ENCODE measurements at places on chromosomes 7 and 10.

GRCh38 chr10:34305189-34305588 is 509.9 kb downstream of the PARD3 start:
- DNase-seq, result no peak

GRCh38 chr7:128257458-128257857 is 16.4 kb downstream of the LEP start:
- DNase-seq, result no peak

- DNase-seq, result no peak
Observed at GRCh38 chr10:23035569-23035968, 59.8 kb upstream of the MSRB2 start.

- no peak for DNase-seq
Observed at GRCh38 chr10:24113901-24114300, 95.0 kb upstream of the KIAA1217 start.

DNA sequence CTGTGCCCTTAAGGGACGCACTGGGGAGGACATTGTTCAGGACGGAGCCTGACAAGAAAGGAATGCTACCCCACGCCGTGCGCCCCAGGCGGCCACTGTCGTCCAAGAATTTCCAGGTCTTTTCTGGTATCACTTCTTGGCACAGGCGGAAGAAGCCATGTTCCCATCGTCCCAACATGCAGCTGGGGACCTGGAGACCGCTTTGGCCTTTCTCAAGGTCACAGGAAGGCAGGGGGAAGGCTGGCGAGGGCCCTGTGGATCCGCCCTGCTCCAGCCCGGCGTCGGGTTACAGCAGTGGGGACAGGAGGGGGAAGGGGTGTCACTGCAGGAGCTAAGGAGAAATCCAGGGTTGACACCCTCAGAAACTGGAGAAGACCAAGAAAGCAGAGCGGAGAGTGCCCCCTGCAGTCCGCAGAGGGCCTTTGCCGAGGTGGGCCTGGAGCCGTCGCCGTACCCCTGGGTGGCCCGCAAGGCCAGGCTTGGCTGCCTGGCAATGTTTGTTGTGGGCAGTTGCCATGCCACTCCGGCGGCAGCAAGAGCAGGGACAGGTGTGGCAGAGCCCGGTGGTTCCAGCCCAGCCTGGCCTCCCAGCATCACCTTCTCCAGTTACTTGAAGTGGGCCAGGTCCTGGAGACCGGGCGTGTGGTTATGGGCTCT is 104.1 kb downstream of the LHPP start:
- peak; percentile 25 for DNase-seq

GRCh38 chr10:97531401-97531986 is 32.8 kb downstream of the UBTD1 start:
- DNase-seq, result no peak

- no peak for DNase-seq
Observed at GRCh38 chr7:76296743-76297740, 5.4 kb upstream of the HSPB1 start.

DNA sequence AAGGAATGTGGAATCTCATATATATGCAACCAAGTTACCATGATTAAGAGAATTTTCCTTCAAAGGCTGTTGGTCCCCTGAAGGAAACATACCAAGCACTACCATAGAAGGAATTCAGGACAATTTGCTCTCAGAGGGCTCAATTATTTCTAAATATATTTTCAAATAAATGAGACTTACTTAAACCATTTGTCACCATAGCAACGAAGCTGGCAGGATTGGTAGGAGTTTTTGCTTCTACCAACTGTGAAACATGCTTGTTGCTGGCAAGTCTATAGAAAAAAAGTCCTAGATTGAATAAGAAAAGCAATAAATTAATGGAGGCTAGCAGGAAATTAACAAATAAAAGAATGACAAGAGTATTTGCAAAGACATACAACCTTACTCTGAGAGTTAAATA is 156.9 kb upstream of the NPSR1 start:
- DNase-seq, result no peak

DNA sequence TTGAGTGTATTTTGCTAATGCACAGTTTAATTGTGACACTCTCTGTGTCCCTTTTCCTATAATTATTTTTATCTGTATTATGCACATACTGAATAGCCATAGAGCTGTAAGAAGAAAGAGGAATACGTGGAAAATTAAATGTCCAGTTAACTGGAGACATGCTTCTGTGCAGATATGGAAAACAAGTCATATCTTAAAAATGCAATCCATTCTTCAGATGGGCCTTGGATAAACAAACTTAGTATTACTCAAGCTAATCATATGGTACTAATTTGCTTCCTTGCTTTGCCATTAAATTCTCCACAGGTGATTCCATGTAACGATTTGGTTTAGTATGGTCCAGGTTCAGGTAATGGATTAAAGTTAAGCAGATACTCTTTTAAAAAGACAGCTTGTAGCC is 201.2 kb upstream of the CELF2 start:
- no peak for DNase-seq

GRCh38 chr10:59907918-59908807 is 1.8 kb upstream of the CCDC6 start:
- no peak for DNase-seq

DNA sequence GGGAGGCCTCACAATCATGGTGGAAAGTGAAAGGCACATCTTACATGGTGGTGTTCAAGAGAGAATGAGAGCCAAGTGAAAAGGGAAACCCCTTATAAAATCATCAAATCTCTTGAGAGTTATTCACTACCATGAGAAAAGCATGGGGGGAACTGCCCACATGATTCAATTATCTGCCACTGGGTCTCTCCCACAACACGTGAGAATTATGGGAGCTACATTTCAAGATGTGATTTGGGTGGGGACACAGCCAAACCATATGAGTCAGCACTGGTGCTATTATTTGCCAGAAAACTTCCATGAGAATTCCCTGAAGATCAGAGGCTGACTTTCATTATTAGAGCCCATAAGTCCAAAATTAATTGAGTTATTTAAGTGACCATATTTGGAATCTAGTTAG is 1001.2 kb upstream of the POT1 start:
- DNase-seq, result no peak

DNA sequence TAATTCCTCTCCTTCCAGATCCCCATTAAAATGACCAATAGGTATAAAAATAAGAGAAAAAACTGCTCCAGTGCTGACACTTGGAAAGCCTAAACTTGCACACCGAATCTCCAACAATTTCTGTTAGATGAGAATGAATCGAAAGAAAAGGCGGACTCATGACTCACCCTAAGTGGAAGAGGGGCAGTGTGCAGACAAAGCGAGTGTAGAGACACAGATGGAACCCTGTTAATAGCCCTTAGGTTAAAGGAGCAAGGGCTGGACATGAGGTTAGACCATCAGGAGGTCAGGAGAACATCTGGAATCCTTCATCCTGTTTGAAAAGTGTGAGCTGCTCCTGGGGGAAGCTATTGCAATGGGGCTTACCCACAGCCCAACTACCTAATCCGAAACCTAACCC is 103.4 kb upstream of the GLI3 start:
- no peak for DNase-seq

DNA sequence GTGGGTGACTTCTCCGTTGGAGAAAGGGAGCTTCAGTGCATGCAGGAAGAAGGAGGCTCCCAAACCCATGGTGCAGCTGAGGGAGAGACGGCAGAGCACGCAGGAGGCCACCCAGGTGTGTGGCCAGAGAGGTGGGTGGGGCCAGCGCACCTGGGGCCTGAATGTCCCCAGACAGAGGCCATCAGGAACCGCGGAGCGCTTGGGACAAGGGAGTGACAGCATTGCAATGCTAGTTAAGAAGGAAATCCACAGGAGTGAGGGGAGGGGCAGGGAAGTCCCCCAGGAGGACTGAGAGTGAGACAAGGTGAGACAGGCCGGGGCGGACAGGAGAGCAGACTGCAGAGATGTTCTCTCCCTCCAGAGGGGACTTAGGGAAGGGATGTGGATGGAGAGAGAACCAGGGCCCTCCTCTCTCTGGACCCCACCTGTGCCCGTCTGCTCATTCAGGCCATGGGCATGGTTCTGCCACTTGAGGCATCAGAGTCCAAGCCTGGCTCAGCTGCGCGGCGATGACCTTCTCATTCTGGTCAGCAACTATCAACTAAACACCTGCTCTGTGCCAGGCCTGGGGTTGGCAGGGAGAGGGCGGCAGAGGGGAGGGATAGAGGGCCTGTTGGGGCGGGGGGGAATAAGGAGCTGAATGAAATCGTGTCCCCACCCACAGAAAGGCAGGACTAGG is 69.4 kb upstream of the COL13A1 start:
- DNase-seq, result no peak

DNA sequence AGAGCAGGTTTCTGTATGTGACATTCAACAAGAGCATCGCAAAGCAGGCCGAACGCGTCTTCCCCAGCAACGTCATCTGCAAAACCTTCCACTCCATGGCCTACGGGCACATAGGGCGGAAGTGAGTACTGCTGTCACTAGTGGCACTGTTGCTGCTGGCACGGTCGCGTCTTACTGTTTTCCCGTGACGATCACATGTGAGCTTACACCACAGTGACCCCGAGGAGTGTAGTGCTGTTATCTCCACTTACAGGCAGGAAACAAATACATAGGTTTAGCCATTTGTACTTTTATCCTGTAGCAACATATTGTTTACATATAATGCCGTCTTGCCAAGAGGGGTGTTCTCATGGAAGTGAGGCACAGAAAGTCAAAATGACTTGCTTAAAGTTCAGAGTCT is 25.4 kb downstream of the FBH1 start:
- DNase-seq, result no peak

GRCh38 chr7:1446620-1447032 is 12.6 kb downstream of the MICALL2 start:
- no peak for DNase-seq

DNA sequence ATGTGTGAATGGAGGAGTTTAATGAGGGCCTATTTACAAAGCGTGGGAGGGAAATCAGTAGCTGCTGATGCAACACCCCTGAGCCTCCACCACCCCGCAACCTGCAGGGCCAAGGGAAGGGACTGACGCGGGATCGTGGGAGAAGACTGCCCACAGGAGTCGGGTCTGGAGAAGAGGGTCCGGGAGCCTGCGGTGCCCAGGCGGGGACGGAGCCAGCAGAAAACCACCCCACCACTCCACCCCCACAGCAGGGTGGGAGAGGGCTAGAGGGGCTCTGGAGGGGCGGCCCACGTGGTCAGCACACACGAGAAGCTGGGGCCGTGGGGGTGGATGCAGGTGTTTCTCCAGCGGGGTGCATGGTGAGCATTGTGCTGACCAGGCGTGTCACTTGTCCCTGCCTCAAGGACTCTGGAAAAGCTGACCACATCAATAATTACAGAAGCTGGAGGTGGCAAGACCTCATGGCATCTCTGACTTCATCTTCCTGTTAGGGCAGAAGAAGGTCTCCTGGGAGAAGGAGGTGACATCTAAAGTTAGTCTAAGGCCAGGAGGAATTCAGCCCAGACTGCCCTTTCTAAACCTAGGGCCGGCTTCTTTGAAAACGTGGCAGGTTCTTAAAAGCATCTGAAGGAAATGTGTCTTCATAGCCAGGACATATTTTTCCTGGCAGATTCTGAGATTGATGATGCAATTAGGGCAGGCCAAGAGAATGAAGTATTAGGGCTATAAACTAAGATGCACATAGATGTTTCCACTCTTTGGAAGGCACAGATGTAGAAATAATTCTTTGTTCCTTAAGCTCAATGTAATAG is 150.9 kb downstream of the RGS10 start:
- DNase-seq, result no peak

DNA sequence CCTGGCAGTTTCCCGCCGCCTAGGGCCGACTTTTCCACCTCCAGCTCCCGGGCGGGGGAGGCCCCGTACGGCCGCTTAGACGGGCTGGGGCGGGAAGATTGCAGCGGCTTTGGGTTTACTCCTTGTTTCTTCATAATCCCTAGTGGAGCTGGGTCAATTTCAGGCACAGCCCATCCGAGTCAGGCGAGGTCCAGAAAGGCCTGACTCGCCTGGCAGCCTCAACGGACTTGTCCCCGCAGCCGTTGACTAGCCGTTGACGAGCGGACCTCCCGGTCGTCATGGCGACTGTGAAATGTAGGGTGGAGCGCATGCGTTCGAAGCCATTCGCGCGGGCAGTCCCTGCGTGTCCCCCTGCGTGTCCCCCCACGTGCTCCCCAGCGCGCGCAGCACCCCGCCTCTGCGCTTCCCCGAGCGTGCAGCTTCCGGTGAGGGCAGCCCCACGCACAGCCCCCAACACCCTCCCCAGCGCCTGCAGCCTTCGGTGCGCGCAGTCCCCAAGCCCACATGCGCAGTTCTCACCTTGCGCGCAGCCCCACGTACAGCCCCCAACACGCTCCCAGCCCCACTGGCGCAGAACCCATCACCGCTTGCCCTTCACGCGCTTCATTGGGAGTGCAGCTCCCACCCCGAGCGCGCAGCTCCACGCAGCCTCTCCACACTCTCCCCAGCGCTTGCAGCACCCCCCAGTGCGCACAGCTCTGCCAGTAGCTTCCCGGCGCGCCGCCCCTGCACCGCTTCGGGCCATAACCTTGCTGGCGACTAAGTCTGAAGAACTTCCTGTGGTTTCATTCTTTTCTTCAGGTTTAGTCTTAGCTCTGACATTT is 67.8 kb downstream of the TBX20 start:
- peak; percentile 63 for DNase-seq

GRCh38 chr7:90409667-90410066 is 6.4 kb downstream of the CLDN12 start:
- DNase-seq, result no peak

- no peak for DNase-seq
Observed at GRCh38 chr7:133355325-133355708, 102.4 kb downstream of the EXOC4 start.

GRCh38 chr10:6274484-6274883 is 71.8 kb downstream of the PFKFB3 start:
- no peak for DNase-seq

DNA sequence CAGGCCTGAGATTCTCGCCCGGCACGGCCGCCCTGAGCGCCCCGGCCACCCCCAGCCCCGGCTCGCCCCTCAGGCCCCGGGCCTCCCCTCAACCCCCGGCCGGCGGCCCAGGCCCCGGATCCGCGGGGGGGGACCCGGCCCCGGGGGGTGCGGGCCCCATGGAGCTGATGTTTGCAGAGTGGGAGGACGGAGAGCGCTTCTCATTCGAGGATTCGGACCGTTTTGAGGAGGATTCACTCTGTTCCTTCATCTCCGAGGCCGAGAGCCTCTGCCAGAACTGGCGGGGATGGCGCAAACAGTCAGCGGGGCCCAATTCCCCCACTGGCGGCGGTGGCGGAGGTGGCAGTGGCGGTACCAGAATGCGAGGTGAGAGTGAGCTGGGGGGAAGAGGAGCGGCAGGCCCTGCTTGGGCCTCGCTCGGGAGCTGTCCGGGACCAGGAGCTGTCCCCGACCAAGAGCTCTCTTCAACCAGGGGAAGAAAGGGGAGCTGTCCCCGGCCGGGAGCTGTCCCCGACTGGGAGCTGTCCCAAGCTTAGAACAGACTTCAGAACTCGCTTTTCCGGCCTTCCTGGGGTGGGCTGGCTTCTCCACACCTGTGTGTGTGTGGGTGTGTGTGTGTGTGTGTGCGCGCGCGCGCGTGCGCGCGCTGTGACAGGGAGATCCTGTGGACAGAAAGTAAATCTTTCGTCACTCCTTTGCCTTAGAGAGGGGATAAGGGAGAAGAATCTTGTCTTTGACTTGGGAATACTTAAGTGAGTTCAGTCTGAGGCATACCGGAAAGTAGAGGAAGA is 510 bp downstream of the ZSWIM8 start:
- no peak for DNase-seq

GRCh38 chr7:27593226-27593625 is 69.5 kb downstream of the HIBADH start:
- DNase-seq, result no peak

- DNase-seq, result no peak
Observed at GRCh38 chr10:67308912-67309311, 383.1 kb downstream of the LRRTM3 start.

GRCh38 chr7:130865408-130866236 is 131.6 kb upstream of the KLF14 start:
- DNase-seq, result no peak

- DNase-seq, result no peak
Observed at GRCh38 chr7:38881947-38882684, 26.9 kb downstream of the VPS41 start.

GRCh38 chr7:157522189-157522588 is 185.4 kb downstream of the DNAJB6 start:
- no peak for DNase-seq

Data from NCI-H187 (cell line).